Endothelial cell of umbilical vein (primary cell): ENCODE measurements at places on chromosomes 4 and X. TPM values are rescaled to one million over a fixed set of nuclear protein-coding genes. Genes with fewer than 3 reads are reported as not detected.

Gene UGT2A3
- total RNA-seq: not detected in 2 replicates

Gene CA5B
- total RNA-seq: 5.0 and 5.6 TPM in 2 replicates

DNA sequence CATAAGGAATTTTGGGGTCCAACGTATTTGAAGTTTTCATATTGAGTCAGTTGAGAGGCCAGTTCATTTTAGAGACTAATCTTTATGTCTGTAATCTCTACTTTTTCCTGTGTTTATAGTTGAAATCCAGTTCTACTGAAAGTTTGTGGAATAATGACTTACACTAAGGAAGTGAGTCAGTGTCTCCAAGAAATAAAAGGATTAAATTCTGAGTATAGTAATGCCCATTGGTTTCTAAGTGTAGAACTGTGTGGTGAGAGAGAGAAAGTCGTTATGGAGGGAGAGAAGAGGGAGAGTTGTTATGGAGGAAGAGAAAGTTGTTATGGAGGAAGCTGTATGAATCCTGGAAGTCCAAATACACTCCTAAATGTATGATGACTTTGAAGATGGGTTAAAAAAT lies 264.6 kb upstream of the HAND2 start:
- peak; percentile 39 for DNase-seq

DNA sequence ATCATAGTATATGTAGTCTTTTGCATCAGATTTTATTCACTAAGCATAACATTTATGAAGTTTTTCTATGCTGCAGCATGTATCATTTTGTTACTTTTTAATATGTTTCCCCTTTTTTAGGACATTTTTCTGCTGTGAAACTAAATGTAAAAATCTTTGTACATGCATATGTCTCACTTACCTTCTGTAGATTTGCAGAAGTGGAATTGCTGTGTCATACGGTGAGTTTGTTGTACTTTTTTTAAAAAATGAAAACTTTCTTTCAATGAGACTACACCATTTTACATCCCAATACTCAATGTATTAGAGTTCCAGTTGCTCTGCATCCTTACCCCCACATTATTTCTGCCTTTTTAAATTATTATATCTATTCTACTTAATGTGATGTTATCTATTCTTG lies 868.9 kb downstream of the PDHA2 start:
- DNase-seq: no peak

Gene GUCY1A1
- total RNA-seq: 4.4 and 7.5 TPM in 2 replicates

GRCh38 chr4:1807332-1807777 lies 14.3 kb downstream of the FGFR3 start:
- no peak for DNase-seq

Gene SSX7
- total RNA-seq: not detected in 2 replicates

- DNase-seq: peak; percentile 81
Measured at GRCh38 chr4:102500696-102501446, at the start of gene NFKB1. NFKB1 (plus strand) TSS chr4:102501359; CDS start chr4:102525519, 24,160 bp downstream.

GRCh38 chr4:472881-473569 lies 25.9 kb downstream of the ZNF721 start:
- DNase-seq: peak; percentile 47

Gene RADX
- total RNA-seq: 0.09 TPM in 1 of 2 replicates, not detected in the other

GRCh38 chr4:185341841-185342240 lies 53.9 kb downstream of the LRP2BP start:
- DNase-seq: no peak

DNA sequence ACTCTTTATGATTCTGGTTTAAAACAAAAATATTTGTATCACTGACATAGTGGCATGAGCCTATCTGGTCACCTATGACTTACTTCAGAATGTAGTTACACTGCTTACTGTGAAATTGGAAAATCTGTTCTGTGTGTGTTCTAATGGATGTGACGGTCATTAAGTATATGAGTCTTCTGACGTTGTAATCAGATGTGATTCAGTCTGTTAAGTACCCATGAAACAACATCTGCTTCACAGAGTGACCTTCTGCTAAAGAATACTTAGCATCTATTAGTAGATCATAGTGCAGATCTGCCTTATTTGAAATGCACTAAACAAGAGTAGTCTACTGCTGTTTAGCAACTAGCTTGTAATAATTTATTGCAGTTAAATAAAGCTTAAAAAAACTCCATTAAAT lies 317.1 kb downstream of the DCTD start:
- DNase-seq: no peak

- DNase-seq: no peak
Measured at GRCh38 chr4:1830642-1831228, 25.2 kb downstream of the LETM1 start.

GRCh38 chr4:90237751-90238530 lies 110.7 kb downstream of the CCSER1 start:
- DNase-seq: no peak

Gene IBSP
- total RNA-seq: not detected in 2 replicates

- DNase-seq: no peak
Measured at GRCh38 chrX:41178201-41178600, 93.0 kb downstream of the USP9X start.

- DNase-seq: no peak
Measured at GRCh38 chr4:109495514-109495913, 61.9 kb downstream of the SEC24B start.

Gene KLHL15
- total RNA-seq: 3.6 TPM in 2 replicates

GRCh38 chr4:48553720-48554119 lies 63.7 kb downstream of the ZAR1 start:
- no peak for DNase-seq

DNA sequence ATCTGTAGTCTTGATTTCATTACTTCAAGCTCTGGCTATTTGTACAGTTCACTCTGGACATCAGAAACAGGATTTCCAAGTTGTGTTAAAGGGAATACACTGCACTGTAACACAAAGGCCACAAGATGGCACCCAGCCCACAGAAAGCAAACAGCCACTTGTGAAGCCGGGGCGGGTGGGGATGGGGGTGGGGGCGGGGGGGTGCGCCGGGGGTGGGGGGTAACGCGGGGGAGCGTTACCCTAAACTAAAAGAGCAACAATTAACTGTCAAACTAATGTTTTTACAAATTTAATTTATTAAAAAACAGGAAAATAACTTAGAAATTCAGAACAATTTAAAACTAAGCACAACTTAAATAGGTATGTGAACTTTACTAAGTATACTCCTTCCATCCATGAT lies 27.3 kb downstream of the PRDX4 start:
- DNase-seq: peak; percentile 42

Gene MAGEA12
- not detected in 2 replicates for total RNA-seq

GRCh38 chr4:184282895-184283654 lies 65.4 kb upstream of the ENPP6 start:
- no peak for DNase-seq

Gene ZDHHC15
- not detected in 2 replicates for total RNA-seq
